Stimulated activated CD4-positive, alpha-beta T cell treated with anti-CD3 and anti-CD28 coated beads, Interleukin-2, amount 100 ng/mL, for 24 hours (primary cell): ENCODE measurements at places on chromosomes 4 and X.

DNA sequence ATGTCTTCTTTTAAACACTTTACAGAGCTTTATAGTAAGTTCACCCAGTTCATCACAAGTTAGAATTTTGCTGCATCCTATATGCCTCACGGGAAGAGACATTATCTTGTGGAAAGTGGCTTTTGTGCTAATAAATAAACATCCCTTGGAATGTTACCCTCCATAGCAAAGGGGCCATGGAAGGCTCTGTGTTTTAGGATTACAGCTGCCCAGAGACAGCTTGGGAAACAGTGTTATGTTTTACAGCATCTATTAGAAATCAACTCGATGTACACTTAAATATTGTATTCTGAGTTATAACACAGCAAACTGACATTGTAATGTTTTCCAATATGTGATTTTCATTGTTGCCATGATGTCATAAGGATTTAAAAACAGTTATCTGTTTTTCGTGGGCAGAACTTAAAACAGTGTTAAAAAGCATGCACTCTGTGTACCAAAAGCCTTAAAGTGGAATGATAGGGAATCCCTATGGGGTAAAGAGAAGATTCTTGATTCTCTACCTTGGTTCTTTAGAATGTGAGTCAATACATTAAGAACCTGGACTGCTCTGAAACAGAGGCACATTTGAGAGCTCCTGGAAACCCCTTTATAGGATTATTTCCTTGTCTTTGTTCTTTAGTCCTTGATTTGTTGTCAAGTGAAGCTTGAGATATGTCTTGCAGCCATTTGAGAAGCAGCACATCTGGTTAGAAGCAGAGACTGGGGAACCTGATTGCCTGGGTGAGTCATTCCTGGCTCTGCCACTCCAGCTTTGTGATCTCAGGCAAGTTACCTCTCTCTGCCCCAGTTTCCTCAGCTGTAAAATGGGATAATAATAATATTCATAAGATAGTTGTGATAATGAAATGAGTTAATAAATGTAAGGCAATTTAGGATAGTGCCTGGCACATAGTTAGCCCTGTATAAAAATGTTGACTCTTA lies 41.6 kb downstream of the ARHGAP10 start:
- no peak for DNase-seq

GRCh38 chr4:121873604-121874003 lies 3.3 kb upstream of the BBS7 start:
- no peak for DNase-seq

DNA sequence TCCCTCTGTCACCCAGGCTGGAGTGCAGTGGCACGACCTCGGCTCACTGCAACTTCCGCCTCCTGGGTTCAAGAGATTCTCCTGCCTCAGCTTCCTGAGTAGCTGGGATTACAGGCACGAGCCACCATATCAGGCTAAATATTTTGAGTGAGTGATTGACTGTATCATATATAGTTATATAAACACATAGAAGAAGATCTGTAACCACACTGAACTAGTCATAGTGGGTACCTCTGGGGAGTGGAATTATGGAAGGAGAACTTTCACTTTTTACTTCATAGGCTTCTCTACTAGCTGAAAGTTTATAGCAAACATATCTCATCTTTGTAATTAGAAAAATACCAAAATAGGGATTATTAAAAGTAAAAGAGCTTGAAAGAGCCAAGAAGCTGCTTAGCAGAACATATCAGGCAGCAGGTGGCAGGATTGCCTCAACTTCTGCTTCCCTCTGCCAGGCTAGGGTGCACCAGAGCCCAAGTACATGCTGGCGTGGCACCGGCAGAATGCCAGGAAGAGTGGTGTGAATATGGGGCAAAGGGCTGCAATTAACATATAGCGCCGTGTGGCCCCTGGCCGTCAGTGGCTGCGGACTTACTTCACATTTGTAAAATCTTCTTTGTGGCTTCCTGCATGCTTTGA lies 39.5 kb upstream of the CD40LG start:
- DNase-seq: peak; percentile 49

DNA sequence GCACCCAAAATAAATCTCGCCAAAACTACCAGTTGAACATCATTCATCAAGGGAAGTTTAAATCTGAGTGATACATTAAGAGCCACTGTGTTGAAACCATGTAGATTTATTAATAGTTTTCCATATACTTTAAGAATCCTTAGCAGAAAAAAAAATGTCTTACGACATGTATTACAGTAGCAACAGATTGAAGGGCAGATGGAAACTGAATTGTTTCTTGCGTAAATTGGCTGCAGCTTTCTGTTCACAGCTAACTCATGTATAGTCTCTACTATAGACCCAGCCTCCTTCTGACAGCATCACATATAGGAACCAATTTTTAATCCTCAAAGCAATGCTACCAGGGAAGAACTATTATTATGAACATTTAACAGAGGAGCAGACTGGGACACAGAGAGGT lies 195.2 kb upstream of the PUDP start:
- DNase-seq: no peak

DNA sequence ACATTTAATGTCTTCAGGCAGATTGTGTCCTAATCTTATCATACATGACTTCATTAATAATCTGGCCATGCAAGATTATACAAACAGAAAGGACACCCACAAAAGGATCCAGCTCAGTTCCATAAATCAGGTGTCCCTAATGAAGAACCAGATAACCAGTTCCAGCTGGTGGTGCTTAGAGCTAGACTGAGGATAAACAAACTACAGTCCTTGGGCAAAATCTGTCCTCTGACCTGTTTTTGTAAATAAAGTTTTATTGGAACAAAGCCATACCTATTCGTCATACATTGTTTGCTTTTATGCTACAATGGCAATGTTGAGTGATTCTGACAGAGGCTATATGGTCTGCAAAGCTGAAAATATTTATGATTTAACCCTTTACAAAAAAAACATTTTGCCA lies 199.5 kb downstream of the MID1IP1 start:
- no peak for DNase-seq

DNA sequence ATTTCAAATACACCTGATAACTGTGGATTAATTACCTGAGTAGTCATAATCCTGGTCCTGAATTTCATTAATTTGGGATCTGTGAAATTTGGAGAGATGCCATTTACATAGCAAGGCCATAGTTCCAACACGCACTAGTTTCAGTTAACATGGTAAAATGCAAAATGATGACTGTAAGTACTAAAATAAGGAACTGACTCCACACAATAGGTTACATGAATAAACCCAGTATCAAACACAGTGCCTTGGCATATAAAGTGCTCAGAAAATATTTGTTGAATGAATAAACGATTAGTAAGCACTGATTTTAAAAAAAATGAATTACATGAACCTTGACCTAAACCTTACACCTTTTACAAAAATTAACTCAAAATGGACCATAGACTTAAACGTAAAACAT lies 9.0 kb downstream of the FBXO8 start:
- no peak for DNase-seq

DNA sequence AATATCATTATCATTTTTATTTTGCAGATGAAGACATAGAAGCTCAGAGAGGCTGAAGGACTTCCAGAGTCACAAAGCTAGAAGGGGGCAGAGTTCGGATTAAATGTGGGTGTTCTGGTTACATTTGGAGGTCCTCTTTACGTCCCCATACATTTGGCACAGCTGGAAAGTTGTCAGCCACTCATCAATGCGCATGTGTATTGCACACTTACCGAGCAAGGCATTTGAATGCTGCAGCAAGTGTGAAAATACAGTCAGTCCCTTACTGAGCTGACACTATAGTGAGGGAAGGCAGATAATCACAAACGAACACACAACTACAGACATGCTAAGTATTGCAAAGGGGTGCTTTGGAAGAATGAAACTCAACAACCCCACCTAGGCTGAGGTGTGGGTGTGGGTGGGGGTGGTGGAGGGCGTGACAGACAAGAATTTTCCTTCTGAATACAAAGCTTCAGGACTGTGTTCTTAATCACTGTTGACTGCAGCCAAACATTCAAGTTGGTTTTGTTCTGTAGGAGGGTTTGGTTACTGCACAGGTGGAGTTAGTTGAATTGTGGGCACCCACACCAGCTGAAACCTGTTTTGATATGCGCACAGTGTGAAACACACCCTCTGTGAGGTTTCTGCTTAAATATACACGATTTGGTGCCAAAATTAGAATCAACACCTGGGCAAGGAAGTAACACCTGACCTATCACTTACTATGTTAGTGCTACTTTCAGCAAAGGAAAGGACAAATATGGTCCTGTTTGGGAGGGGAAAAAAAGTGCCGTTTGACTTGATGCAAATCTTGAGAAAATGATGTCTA lies 72.4 kb downstream of the COQ2 start:
- DNase-seq: no peak

- no peak for DNase-seq
Measured at GRCh38 chr4:54234497-54235205, 5.6 kb downstream of the PDGFRA start.

GRCh38 chr4:180674619-180675358 lies 1568.4 kb upstream of the TENM3 start:
- no peak for DNase-seq

DNA sequence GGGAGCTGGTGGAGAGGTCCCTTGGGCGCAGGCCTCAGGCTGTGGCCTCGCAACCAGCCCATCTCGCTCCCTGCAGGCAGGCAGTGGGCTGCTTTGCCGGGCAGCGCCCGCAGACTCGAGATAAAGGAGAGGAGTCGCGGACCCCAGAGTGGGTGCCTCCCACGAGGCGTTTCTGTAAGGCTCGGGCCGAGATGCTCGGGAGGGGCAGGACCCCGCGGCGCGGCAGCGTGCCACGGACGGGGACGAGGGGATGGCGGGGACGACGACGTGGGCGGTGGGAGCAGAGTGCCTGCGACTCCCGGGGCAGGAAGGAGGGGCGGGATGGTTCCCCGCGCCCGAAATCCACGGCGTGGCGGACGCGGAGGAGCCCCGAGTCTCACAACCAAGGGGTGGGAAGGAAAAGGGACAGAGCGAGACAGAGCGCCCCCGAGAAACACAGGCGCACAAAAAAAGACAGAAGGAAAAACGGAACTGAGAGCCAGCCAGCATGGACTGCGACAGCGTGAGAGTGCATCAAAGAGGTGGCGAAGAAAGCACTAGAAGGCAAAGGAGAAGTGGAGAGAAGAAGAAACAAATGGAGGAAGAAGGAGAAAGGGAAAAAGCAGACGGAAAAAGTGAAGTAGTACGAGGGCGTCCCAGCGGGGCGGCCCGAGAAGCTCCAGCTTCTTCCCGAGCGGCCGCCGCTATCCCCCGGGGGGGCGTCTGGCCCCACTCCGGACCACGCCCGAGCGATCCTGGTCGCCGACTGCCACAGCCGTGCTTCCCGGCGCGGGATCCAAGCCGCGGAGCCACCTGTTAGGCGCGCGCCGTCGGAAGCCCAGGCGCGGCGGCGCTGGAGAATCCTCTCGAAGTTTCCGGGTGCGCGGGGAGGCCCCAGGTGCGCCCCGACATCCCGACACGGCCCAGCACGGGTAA lies 1.5 kb downstream of the BEND4 start:
- peak; percentile 14 for DNase-seq

- no peak for DNase-seq
Measured at GRCh38 chr4:166092797-166093290, 219.8 kb downstream of the TLL1 start.

- DNase-seq: no peak
Measured at GRCh38 chrX:24526616-24527015, 61.5 kb downstream of the PDK3 start.

DNA sequence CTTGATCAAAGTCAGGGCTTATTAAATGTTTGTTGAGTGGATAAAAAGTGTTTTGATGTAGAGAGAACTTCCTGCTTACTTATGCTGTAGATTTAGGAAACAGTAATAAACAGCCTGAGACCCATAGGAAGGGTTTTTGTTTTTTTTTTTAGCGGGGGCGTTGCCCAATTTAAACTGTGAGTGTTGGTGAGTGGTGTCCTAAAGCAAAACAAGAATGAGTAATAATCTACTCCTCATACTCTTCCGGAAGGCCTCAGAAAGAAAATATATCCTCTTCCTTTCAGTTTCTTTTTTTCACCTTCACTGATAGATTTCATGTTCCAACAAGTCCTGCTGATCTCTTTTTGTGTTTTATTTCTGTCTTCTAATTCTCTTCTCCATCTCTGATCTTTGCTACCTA lies 104.4 kb upstream of the SCML1 start:
- no peak for DNase-seq

DNA sequence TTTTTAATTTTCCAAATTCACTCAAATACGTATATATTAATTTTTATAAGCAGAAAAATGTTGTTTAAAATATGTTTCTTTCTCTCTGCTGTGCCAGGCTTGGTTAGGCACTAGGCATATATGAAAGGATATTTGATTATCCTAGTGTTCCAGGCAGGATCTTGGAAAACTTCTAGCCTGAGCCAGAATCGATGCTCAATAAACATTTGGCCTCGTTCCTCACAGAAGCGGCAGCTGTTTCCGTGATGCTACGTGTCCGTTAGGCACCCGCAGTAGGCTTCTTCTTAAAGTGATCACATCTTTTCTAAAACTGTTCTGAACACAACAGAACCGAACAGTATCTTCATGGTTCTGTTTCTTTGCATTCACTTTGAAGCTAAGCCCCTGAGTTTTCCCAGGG lies 50.1 kb upstream of the CRMP1 start:
- DNase-seq: no peak

DNA sequence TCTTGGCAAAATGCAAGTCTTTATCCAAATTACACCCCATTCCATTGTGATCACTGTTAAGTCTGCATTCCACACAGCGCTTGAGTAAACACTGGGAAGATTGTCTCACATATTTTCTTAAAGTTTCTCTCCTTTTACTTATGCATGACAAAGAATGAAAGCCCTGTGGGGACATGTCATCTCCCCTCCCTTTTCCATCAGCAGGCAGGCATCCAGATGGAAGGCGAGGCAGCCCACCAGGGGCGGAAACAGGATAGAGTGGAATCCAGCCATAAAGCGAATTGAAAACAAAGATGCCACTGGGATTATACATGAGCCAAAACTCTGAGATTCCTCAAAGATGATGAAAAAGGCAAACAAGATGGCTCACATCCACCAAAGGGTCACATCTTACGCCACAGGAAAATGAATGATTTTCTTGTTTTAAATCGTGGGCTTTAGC lies 78.2 kb downstream of the AFAP1 start:
- DNase-seq: no peak

DNA sequence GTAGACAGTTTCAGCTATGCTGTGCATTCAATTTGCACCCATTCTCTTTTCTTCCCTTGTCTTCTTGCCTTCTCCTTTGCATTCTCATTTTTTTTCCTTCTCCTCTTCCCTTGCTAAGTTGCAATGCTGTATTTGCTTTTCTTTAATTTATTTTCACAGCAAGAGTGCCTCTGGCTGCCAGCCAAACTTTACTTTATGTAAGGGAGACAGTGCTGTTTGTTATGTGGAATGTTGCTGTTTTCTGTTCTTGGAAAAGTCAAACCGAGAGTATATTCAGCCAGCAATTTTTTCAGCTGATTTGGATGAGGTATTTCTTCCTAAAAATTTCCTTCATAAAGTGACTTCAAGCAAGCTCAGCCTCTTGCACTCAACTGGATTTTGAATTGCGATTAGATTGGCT lies 1293.4 kb downstream of the ARAP2 start:
- DNase-seq: no peak

GRCh38 chrX:44428989-44429627 lies 85.6 kb upstream of the EFHC2 start:
- no peak for DNase-seq

DNA sequence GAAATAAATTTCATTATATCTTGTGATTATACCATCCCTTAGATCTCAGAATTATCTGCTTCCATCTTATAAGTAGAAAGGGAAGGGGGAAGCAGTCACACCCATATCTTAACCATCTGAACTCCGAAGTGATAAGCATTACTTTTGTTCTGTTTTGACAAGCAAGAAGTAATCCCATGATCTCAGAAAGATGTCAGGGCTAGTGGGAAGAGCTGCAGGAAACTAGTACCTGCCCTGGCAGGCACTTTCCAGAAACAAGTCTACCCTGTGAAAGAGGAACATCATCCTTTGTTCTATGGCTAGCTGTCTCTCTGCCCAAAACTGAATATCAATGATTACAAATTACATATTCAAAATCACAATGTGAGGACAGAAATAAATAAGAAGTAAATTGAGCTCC lies 244.4 kb downstream of the SPOCK3 start:
- no peak for DNase-seq
